NCI-H2081 treated with DMSO at 0.1 percent for 48 hours (cell line): ENCODE measurements at places on chromosomes 13 and 19.

- DNase-seq = no peak
These were observed 328.6 kb downstream of the SUCLA2 start for GRCh38 chr13:47672245-47673008.

GRCh38 chr19:34475975-34476594, 5.5 kb upstream of the WTIP start:
- DNase-seq = no peak

GRCh38 chr19:5073153-5073844, 104.4 kb downstream of the KDM4B start:
- DNase-seq = no peak

- no peak for DNase-seq
These were observed 4.5 kb upstream of the IL12RB1 start for GRCh38 chr19:18091217-18091608.

DNA sequence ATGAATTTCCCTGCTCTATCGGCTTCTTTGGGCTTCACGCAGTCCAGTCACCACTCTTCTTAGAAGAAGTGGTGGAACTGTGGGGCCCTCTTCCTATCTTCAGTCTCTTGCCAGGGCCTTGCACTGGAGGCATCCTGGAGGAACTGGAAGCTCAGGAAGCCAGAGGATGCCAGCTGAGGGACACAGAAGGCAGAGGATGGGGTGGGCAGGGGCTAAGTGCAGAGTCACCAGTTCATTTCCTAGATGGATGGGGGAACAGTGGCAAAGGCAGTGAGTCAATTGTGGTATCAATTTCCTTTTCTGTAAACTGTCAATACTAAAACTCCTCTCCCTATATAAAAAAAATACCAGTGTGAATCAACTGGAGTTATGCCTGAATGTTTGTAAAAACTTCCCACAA, 419.7 kb downstream of the KLF12 start:
- DNase-seq = no peak

GRCh38 chr13:51684076-51684475, 99.8 kb downstream of the WDFY2 start:
- DNase-seq = no peak

GRCh38 chr19:21047716-21048115, 27.3 kb downstream of the ZNF430 start:
- DNase-seq = no peak

DNA sequence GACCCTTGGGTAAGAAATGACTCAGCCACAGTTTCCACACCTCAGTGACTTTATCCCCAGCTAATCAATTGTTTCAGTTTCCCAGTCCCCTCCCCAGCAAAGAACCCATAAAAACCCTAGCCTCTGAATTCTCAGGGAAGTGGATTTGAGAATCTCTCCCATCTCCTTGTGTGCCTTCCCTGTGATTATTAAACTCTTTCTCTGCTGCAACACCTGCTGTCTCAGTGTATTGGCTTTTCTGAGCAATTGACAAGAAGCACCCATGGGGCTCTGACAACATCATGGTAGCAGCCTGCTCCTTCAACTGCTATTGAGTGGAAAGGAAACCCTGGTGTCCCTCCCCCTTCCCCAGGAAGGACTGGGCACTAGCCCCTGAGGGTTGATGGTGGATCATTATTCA, 73.7 kb downstream of the UQCRFS1 start:
- DNase-seq = no peak

DNA sequence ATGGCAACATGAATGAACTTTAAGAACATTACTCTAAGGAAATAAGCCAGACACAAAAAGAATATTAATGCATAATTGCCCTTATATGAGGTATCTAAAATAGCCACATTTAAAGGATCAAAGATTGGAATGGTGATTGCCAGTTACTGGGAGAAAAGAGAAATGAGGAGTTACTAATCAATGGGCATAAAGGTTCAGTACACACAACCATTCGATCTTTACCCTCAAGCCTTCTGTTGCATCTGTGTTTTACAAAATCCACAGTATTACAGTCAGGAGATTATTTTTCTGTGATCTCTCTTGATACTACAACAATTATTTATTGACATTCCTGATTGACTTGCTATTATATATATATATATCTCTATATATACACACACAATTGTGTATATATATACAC, 310.0 kb upstream of the SLITRK5 start:
- no peak for DNase-seq

GRCh38 chr19:806815-807421, 9.7 kb downstream of the PTBP1 start:
- DNase-seq = no peak

- no peak for DNase-seq
These were observed 1790.8 kb upstream of the PCDH20 start for GRCh38 chr13:63206461-63206860.

- DNase-seq = no peak
These were observed 2.7 kb downstream of the GJB2 start for GRCh38 chr13:20190076-20190475.

DNA sequence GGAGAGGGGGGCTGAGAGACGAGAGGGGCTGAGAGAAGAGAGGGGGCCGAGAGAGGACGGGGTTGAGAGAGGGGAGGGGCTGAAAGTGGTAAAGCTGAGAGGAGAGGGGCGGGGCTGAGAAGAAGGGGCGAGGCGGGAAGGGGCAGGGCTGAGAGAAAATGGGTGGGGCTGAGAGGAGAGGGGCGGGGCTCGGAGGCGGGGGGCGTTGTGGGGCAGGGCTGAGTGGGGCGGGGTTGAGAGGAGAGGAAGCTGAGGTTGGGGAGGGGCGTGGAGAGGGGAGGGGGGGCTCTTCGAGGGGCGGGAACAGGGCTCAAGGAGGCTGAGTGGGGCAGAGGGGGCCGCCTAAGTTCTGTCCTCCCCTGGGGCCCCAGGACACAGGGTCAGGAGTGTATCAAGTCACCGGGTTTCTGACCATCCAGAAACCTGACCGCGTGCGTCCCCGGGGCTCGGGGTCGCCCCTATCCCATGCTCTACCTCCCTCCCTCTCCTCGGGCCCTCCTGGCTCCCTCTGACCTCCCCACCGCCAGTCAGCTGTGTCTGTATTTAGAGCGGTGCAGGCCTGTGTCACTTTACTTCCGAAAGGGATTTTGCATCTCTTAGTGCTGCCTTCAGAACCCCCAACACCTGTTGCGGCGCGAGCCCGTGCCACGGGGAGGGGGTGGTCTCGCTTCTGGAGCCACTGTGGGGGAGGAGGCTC, 38.6 kb upstream of the SEMA6B start:
- DNase-seq = no peak

DNA sequence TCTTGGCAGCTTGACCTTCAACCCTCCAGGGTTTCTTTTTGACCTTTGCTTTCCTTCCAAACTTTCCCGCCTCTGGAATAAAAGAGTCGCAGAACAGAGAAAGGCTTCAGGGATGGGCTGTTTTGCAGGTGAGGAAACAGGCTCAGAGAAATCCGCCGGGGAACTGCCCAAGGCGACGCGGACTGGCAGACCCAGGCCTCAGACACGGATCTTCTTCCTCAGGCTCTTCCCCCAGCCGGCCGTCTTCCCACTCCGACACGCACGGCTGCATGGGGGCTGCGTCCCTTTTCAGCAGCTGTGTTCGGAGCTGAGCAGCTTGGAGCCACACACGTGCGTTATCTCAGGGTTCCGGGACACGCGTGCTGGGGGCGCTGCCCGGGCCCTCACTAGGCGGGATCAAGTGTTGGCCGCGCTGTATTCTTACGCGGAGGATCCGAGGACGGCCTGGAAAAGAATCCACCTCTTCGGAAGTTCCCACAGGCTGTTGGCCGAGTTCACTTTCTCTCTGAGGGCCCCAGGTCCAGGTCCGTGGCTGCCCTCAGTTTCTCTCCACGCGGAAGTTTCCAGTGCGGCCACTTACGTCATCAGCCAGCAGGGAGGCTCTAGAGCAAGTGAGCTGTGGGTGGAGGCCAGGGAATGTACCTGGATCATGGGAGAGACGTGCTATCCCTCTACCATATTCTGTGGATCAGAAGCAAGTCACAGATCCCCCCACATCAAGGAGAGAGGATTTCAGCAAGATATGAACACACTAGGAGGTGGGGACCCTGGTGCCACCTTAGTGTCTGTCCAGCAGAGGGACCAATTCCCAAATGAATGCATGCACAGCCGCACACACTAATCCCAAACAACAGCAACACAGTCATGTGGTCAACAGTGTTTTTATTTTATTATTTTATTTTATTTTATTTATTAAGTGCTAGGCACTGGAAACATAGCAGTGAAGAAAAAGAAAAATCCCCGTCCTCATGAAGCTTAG, 100.4 kb downstream of the ING1 start:
- DNase-seq = no peak

DNA sequence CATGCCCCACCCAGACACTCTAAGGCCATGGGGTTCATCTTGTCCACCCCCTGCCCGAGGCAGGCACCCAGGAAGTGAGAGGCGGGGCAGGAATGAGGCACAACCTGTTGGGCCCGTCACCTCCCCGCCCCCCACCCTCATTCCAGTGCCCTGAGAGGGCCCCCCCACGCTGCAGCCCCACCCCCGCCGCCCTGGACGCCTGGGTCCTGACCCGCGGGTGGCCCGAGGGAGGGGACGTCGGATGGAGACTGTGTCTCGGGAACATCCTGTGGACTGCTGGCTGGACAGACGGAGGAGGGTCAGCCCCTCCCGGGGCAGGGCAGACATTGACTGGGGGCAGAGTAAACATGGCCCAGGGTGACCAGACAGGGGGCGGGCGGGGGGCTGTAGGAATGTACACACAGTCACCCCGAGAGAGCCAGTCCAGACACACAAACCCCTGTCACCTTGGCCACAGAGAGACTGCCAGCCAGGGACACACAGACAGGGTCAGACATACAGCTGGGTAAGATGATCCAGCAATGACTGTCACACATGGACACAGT, 7.4 kb upstream of the JUNB start:
- DNase-seq = no peak

- DNase-seq = no peak
These were observed 9.8 kb downstream of the IRS2 start for GRCh38 chr13:109776575-109776974.

DNA sequence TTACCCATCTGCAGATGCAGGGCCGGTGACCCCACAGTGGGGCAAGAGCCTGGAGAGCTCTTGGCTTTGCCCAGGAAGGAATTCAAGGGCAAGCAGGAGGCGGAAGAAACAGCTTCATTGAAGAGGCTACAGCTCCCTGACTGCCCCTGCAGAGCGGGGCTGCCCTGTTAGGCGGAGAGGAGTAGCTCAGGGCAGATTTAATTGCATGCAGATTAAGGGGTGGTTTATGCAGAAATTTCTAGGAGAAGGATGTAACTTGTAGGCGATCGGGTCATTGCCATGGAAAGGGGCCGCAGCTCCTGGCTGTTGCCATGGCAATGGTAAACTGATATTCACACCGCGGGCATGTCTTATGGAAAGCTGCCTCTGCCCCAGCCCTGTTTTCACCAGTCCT, 94.1 kb downstream of the ATP11A start:
- no peak for DNase-seq

- no peak for DNase-seq
These were observed 218.1 kb downstream of the TBC1D4 start for GRCh38 chr13:75263741-75264407.

DNA sequence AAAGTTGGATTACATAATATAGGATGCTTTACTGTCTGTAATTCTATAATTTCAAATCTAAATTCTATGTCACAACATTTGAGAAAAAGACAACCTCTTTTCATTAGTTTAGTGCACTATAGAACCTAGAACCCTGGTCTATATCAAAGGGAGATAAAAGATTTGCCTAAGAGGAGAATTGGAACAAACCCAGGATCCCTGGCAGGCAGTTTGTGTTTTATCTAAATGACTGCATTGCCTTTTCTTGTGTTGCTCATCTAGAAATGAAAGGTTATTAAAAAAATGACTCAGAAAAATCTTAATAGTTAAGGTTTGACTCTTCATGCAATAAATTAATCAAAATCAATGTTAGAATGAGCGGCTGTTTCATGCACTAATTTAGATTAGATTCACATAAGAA, 96.7 kb downstream of the PCDH9 start:
- DNase-seq = no peak

GRCh38 chr13:42525035-42525504, 48.9 kb upstream of the TNFSF11 start:
- no peak for DNase-seq

GRCh38 chr13:106450991-106451390, 84.5 kb downstream of the EFNB2 start:
- no peak for DNase-seq

DNA sequence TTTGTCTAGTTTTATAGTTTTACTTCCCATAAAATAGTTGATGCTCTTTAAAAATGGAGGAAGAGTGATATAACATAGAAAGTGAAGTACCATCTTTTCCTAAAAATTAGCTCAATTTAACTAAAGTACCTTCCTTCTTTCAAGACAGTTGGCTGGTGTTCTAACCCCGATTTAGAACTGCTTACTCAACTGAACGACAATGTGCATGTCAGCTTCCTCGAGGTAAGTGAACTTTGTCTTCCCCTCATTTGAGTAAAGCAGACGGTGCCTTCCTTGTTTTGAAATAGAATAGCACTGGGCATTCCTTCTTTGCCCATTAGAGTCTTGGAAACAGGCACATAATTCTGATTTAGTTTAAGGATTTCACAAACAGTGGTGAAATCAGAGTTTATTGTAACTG, 1519.2 kb downstream of the EFNB2 start:
- no peak for DNase-seq

- no peak for DNase-seq
These were observed 4.2 kb upstream of the TNNI3 start for GRCh38 chr19:55161571-55162322.

- no peak for DNase-seq
These were observed 146.2 kb downstream of the ABCC4 start for GRCh38 chr13:95155093-95155492.

GRCh38 chr13:110126391-110126961, 180.5 kb downstream of the COL4A1 start:
- DNase-seq = no peak

GRCh38 chr19:10517760-10518443, 655 bp upstream of the S1PR5 start:
- DNase-seq = no peak

DNA sequence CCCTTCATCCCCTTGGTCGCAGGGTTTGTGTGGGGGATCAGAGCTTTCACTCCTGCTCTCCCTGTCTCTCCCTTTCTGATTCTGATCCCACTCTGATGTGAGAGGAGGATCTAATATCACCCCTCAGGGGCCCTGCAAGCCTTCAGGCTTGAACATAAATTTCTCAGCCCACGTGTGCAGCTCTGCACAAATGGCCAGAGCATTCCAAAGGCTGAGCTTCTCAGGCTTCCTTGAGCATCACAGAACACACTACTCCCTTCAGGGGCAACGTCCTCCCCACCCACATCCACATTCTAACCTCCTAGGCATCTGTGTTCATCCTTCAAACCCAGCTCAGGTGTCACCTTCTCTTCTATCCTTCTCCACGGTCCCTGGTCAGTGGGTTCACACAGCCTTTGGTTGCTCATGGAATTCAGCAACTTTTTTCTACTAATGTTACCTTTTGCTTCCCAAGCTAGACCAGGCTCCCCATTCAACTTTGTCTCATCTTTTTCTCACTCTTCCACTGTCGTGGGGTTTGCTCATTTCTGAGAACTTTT, 24.4 kb upstream of the DOCK9 start:
- DNase-seq = no peak

GRCh38 chr13:48275507-48275906, 28.0 kb upstream of the RB1 start:
- DNase-seq = no peak

- DNase-seq = no peak
These were observed 201.7 kb upstream of the UBL3 start for GRCh38 chr13:30052120-30052519.
